Heart left ventricle (tissue), 16 donors: ENCODE measurements at places on chromosomes 1 and 21.
A peak's percentile ranks its signal among the peaks of the same experiment; 100 is the strongest.

DNA sequence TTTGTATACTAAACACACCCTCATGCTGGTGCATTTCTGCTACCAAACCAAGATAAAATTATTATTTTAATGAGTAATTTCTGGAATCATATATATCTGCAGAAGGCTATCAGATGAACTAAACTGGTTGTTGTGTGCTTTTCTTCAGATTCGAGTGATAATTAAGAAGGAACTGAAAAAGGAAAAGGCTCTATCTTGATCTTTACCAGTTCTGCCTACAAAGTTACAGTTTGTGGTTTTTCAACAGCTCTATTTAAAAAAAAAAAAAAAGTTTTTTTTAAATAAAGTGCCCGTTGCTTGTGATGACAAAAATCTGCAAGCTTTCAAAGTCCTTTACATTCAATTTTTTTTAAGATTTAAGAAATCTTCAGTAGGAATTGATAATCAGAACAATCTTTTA is 13.6 kb downstream of the DENND1B start:
- DNase-seq, result no peak
- H3K36me3 ChIP-seq, result no peaks in the 10 kb centered on the region
- H3K4me3 ChIP-seq, result no peak overlapping the region
- no peaks in the 10 kb centered on the region for H3K27me3 ChIP-seq

GRCh38 chr1:7912743-7913557 is 27.7 kb downstream of the TNFRSF9 start:
- no peaks in the 10 kb centered on the region for H3K4me1 ChIP-seq
- no peak overlapping the region for H3K4me3 ChIP-seq
- no peak for DNase-seq
- H3K36me3 ChIP-seq, result no peaks in the 10 kb centered on the region

DNA sequence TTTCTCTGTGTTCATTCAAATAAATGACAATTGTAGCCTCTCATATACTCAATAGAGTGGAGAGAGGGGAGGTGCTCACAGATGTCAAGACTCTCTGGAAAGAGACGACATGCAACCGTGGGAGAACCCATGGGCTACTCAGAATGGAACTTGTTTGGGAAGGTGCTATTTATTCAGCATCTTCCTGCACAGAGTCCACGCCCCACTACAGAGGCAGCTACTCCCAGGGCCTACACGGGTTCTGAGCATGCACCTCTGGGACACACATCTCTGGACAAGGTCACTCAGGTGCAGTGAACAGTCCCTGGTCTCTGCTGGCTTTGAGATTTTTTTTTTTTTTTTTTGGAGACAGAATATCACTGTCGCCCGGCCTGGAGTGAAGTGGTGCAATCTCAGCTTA is 64.1 kb downstream of the NID1 start:
- H3K27me3 ChIP-seq, result no peaks in the 10 kb centered on the region
- H3K36me3 ChIP-seq, result no peaks in the 10 kb centered on the region
- no peak for DNase-seq
- no peak overlapping the region for H3K4me3 ChIP-seq
- H3K4me1 ChIP-seq, result no peaks in the 10 kb centered on the region
- H3K27ac ChIP-seq, result no peak overlapping the region

DNA sequence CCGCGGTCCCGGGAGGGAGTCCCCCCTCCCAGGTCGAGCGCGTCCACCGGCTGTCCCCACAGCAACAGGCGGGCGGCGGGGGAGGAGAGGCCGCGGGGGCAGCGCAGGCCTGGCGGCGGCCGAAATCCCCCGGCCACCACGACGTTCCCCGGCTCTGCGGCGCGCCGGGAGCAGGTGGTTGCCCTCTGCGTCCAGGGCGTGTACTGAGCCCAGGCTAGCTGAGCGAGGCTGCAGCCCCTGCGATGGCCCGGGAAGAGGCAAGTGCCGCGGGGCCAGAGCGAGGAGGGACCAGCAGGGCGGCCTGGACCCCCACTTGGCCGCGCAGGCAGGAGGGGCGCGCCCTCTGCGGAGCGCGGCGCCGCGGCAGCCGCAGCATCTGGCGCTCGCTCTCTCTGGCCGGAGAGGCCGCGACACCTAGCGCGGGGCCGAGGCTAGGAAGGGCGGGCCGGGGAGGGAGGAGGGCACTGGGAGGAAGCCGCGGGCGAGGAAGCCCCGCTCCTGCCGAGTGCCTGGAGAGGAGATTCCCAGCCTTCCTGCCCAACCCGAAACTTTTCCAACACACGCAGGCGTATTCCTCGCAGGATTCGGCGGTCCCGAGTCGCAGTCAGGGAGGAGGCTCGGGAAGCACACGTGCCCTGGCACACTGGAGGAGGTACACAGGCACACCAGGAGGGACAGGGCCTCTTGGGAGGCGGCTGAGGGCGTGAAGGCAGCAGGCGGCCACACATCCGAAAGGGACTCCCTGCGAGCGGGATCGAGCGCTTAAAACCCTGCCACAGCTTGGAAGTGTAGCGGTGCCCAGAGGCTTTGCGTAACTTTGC is 4.9 kb upstream of the PROX1 start:
- peak overlapping the region; percentile 52 for H3K4me3 ChIP-seq
- H3K27me3 ChIP-seq, result peaks cover 11% of the 10 kb centered on the region
- no peak overlapping the region for H3K27ac ChIP-seq
- H3K36me3 ChIP-seq, result no peaks in the 10 kb centered on the region

DNA sequence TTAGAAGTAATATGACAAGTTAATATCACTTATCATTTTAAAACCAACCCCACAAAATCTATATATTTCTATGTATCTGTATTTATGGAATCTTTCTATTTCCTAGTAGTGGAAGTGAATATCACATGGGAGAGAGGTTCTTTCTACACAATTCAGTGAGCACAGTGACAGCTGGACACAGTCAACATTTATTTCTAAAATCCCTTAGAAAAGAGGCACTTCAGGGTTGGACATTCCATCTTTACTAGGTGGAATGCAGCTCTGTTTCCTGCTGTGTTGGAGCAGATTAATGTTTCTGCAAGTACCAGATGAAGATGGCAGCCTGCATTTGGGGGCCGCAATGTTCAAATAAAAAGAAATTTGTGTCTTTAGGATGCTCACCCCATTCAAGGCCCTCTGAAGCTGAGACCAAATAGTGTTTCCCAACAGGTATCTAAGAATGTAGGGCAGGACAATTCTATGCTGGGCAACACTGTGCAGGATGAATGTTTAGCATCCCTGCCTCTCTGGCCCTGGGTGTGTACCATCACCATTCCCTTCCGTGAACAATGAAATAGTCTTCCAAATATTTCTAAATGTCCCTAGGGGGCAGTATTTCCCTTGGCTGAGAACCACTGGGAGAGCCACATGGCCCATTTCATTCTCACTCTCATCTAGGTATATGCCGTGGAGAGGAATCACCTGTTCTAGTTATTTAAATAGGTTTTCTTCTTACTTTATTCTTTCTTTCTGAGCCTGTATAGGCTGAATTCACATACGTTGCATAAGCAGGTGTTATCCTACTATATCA is 394.8 kb downstream of the PRDM2 start:
- H3K27ac ChIP-seq, result no peak overlapping the region
- no peaks in the 10 kb centered on the region for H3K4me1 ChIP-seq
- no peaks in the 10 kb centered on the region for H3K36me3 ChIP-seq
- DNase-seq, result no peak
- H3K27me3 ChIP-seq, result no peaks in the 10 kb centered on the region

- H3K27ac ChIP-seq, result no peak overlapping the region
- peaks cover 14% of the 10 kb centered on the region for H3K4me1 ChIP-seq
- H3K36me3 ChIP-seq, result peaks cover 4% of the 10 kb centered on the region
- H3K4me3 ChIP-seq, result no peak overlapping the region
These were observed 76.2 kb downstream of the DISC1 start for GRCh38 chr1:231702804-231703203.
